HTR-8/SVneo (cell line): ENCODE measurements at places on chromosomes 13 and 19.

GRCh38 chr13:19794631-19795030 is 11.9 kb upstream of the PSPC1 start:
- DNase-seq: no peak

GRCh38 chr13:26186995-26187394 is 35.1 kb downstream of the RNF6 start:
- DNase-seq: no peak

DNA sequence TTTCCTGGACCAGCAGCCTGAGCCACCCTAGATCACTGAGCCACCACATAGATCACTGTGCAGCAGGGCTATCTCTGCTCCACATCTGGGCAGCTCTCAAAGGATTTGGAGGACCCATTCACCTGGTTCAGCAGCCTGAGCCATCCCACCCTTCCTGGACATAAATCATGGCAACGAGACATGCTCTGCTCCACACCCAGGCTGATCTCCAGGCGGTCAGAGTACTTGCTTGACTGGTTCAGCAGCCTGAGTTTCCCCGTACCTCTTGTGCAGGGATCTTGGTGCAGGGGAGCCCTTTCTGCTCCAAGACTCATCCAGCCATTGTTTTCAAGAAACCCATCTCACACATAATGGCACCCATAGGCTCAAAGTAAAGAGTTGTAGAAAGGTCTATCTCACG is 195.3 kb downstream of the LIG4 start:
- DNase-seq: no peak

DNA sequence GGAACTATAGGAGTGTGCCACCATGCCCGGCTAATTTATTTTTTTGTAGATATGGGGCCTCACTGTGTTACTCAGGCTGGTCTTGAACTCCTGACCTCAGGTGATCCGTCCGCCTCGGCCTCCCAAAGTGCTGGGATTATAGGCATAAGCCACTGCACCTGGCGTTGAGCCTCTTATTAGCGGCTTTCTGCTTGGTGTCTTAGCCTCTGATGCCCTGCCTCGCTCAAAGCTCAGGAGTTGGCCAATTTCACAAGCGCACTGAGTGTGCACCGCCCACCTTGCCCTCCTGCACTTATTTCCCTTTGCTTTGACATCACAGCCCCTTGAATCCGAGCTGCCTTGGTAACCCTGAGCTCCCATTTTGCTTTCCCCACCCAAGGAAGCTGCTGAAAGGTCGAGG is 10.1 kb downstream of the YIPF2 start:
- no peak for DNase-seq

DNA sequence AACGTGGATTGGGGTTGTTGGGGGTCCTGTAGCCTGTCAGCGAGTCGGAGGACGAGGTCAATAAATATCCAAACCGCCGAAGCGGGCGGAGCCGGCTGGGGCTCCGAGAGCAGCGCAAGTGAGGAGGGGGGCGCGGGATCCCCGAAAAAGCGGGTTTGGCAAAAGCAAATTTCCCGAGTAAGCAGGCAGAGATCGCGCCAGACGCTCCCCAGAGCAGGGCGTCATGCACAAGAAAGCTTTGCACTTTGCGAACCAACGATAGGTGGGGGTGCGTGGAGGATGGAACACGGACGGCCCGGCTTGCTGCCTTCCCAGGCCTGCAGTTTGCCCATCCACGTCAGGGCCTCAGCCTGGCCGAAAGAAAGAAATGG is 754 bp upstream of the SIX5 start:
- DNase-seq: no peak

GRCh38 chr19:15587663-15588062 is 27.4 kb upstream of the CYP4F8 start:
- DNase-seq: no peak

DNA sequence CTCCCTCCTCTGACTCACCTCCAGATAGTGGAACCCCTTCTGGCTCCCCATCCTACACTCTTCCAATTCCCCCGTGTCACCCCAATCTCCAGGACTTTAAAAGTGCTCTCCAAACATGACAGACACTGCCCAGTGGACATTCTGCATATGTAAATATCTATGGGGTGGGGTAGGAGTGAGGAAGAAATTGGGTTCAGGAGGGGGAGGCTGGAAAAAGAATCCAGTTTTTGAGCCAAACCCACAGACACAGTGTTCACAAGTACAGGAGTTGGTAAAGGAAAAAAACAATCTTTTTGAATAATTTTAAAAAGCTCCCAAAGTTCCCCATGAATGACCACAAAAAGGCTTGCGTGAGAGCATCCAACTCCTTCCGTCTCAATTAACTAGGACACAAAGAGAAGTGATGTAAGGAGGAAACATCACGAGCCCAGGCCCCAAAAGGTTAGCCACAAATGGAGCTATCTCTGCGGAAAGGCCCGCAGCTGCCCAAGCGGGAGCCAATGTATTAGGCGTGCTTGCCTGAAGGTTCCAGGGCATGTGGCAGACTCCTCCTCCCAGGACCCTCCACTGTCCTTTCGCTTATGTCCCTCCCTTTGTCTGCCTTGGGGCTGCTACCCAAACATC is 18.0 kb downstream of the ZC3H4 start:
- no peak for DNase-seq

GRCh38 chr19:10450853-10451609 is 30.7 kb downstream of the PDE4A start:
- DNase-seq: no peak

DNA sequence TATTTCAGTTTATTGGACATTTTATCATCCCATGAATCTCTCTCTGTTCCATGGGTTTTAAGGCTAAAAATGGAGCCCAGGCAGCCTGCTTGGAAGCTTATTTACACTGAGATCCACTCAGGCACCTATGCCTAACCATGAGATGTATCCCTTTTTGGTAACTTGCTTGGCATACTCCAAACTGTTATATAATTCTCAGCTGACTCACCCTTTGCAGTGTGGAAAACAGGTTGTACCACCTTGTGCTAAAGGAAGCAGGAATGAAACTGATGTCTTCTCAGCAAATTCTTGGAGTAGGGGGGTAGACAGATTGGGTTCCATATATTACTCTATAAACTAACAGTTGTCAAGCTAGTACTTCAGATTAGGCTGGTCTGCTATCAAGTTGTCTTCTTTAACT is 483.6 kb downstream of the KLF5 start:
- DNase-seq: no peak

- peak; percentile 34 for DNase-seq
Observed at GRCh38 chr13:60351326-60351725, 45.7 kb upstream of the TDRD3 start.

DNA sequence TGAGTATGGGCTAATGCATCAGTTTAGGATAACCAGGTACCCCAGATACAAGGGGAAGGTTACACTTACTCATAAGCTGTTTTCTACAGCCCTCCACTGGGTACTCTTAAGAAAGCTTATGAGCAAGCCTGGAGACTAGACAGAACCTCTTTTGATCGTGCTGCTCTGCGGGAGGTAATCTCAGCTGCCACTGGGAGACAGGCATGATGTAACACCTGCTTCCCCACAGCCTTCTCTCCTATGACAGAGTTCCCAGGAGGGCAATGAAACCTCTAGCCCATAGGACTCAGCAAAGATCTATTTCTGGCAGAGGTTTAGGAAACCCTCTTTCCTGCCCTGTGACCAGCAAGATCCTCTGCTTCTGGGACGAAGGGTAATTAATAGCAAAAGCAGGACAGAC is 65.6 kb downstream of the WASF3 start:
- DNase-seq: no peak

GRCh38 chr13:97339988-97340749 is 93.8 kb upstream of the RAP2A start:
- no peak for DNase-seq

DNA sequence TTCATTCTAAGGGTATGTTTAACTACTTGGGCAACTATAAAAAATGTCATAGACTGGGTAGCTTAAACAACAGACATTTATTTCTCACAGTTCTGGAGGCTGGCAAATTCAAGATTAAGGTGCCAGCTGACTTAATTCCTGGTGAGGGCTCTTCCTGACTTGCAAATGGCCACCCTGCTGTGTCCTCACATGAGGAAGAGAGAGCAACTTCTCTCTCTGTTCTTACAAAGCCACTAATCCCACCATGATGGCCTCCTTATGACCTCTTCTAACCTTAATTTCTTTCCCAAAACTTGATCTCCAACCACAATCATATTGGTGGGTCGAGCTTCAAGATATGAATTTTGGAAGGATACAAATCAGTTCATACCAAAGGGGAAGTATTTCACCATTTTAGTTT is 399.0 kb downstream of the DCT start:
- no peak for DNase-seq

DNA sequence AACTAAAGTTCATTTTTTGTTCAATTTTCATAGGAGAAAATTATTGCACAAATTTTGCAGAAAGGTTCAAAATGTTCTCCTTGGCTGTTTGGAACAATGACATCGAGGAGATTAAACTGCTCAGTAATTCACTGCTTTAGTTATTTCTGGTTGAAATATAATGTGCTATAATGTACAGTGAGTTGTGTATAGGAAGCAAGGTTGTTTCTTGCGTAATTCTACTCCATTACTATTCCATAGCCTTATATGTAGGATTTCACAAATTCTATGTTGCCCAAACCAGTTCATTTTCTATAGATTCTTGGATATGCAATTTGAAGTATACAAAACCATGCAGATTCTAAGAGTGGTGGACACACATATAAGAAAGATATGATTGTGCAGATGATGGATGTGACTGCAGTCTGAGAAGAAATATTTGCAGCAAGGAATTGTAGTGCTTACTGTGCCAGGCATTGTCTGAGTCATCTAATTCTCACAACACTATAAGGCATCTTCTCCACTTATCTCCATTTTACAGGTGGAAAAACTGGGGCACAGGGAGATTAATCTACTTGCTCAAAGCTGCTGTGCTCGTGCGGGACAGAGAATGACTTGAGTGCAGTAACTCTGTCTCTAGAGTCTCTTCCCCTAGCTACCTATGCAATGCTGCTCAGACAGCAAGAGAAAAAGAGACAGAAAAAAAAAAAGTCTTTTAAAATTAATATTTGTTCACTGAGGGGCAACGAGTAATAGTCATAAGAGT is 515.5 kb downstream of the MYO16 start:
- DNase-seq: no peak

DNA sequence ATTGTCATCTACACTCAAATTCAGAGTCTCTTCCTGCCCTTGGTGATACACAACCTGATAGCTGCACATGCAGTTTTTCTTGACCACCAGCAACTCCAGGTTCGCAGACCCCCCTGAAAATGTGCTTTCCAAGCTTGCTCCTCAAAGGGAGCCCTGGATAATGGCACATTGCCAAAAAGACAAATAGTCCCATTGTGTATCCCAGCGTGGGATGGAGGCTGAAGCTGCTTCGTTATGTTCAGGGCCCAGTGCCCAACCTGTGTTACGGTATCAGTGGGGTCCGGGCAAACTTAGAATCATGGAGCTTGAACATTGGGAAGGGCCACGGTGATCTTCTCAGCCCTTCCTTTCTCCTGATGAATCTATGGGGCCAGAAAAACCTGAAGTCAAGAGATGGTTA is 173.0 kb downstream of the TEX29 start:
- DNase-seq: no peak

GRCh38 chr13:30752201-30752797 is 17.0 kb downstream of the ALOX5AP start:
- DNase-seq: no peak

- no peak for DNase-seq
Observed at GRCh38 chr19:49915271-49915670, 13.7 kb upstream of the ATF5 start.

DNA sequence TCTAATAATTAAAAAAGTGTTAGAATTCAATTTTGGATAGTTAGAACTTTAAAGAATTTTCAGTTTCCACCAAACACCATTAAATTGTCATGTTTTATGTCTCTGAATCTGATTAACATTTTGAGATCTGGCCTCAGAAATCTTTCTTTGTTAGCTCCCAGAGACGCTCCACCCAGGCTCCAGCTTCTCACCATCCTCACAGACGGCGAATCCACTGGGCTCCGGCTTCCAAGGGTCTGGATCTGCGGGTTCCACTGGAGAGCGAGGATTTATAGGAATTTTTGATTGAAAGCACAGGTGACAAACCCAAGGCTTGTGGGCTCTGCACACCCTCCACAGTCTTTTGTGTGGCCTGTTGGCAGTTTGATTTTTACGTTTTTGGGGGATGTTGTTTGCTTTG is 160.6 kb downstream of the URI1 start:
- no peak for DNase-seq

- no peak for DNase-seq
Observed at GRCh38 chr19:29326351-29326750, 113.4 kb upstream of the UQCRFS1 start.

GRCh38 chr19:1717200-1717969 is 35.9 kb upstream of the ONECUT3 start:
- no peak for DNase-seq
